IPS-NIHi11 (cell line): ENCODE measurements at places on chromosomes 5 and 9.
A peak's percentile ranks its signal among the peaks of the same experiment; 100 is the strongest.

- DNase-seq = no peak
These were observed 54.9 kb downstream of the MTX3 start for GRCh38 chr5:79936002-79936645.

DNA sequence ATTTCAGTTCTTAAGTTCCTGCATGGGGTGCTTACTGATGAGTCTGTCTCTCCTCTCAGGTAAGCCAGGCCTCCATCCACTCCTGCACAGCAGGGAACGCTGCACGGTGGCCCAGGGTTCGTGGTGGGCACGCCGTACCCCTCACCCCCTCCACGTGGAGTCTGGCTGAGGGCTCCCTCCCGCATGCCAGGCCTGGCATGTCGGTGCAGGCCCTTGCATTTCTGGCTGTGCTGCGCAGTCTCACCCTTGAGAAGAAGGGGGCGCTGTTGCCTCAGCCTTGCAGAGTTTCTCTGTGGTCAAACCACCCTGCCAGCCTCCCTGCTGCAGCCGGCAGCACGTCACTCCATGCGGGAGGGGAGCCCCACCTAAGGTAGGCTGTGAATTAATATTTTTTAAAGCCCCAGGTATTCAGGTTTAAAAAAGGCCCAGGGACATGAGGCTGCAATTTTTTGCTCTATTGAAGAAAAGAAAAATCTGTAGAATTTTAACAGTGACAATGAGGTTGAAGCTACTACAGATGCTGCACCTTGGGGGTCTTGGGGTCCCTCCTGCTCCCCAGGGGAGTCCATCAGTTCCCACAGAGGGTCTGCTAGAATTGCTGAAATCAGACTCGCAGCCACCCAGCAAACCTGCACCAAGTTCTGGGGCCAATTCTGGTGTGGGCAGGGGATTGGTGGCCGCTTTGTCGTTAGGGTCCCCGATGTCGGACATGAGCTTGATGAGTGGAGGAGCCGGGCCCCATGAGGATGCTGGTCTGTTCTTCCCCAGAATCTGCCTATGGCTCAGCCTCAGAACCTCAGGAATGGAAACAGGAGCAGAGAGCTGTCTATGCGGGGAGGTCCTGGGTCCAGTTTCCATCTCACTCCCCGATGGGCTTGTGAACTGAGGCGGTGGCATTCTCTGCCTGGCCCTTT lies 52.6 kb downstream of the TENT4A start:
- DNase-seq = peak; percentile 94

- no peak for DNase-seq
These were observed 104.4 kb downstream of the ACTL7B start for GRCh38 chr9:108751369-108751768.

DNA sequence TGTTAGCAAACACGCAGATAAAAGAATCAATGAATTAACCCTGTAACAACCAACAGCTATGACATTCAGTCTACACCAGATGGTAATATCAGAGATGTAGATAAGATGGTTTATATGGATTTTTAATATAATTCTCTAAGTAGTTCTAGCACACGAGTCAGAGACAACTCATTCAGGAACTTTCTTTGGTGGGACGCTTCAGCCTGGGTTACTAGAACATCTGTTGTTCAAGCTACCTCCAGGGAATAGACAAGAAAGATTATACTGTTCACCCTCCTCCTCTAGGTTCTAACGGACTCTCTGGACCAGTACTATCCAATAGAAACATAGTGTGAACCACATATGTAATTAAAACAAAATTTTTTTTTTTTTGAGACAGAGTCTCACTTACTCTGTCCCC lies 73.8 kb downstream of the RAPGEF1 start:
- DNase-seq = no peak

DNA sequence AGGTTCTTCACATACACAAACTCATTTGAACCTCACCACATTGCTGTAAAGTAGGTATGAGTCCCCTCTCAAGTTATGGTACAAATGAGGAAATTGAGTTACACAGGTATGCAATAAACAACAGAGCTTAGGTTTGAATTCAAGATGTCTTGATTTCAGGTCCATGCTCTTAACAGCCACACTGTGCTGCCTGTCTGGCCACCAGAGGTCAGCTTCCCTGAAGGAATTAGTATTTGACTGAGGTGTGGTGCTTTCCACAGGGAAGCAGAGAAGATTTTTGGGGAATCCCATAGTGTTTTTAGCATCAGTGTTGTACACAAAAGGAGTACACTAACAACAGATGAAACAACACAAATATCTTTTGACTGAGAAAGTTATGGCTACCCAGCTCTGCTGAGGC lies 94.4 kb upstream of the ITGA1 start:
- peak; percentile 37 for DNase-seq

DNA sequence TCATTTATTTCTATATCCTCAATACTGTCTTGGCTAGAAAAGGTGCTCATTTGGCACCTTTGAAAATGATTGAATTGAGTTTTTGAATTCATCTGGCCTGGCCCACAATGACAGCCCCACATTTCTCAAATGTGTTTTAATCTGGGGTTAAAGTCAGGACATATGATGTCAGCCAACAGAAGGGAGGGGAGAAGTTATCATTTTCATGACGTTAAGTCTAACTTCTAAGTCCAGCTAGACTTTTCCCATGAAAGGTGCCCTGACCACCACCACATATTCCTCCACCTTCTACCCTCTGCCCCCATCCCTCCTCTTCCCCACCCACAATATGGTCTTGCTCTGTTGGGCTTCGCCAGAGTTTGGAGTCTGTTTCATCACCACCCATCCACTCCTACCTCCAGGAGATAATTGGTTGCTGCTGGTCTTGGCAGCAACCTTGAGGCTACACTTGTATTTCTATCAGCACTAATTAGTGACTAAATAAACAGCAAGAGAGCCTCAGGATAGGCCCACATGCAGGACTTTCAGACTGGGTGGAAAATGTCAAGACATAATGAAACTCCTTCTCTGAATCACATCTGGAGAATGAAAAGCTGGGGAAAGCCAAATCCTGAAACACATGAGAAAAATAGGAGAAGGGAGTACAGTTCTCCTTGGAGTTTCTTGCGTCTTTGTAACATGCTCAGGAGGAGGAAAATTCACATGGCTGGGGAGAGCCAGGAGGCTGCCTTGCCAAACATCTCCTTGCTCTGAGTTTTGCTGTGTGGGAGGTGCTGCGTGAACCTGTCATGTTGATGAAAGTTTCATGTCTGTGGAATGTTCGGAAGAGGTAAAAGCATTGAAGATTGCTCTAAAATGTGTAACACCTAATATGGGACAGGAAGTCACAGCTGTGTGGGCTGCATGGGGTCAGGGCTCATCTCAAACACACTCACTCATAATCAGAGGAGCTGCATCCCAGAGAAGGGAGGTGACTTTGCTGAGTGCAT lies 544.7 kb upstream of the KLF4 start:
- no peak for DNase-seq

DNA sequence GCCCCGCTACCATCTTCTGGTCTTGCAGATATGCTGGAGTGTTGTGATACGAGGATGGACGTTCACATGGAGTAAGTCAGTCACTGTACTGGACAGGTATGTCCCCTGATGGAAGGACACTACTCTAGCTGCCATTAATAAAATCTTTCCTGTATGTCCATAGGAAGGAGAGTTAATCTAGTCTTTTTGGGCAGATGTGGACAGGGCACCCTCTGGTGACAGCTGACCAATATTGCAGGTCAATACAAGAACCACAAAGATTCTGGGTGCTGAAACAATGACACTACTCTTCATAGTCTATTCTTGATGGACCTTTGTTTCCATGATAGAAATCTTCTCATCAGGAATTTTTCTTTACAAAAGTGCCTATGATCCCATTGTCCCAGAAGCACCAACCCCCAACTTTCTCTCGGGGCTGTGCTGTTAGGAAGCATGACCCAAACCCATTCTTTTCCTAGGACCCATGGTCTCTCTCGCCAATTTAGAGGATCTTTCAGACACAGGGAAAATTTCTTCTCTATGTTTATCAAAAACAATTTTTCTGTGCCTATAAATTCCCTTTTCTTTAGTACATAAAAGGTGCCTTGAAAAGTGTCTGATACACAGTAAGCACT lies 376.9 kb downstream of the DTWD2 start:
- peak; percentile 63 for DNase-seq

DNA sequence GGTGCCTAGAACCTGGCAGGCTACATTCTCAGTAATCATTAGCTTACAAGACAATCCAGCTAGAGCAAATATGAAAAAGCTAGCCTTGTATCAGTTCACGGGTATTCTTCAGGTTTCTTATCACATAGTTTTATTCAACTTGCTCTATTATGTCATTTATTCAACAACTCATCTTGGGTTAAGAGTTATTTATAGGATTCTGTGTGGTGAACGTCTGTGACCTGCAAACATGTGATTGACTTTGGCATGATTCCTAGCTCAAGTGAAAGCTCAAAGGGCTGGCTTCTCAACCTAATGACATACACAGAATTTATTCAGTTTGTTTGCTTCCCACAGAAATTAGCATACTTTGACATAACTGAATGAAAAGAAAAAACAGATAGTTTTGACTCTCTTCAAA lies 173.1 kb downstream of the PLPPR1 start:
- DNase-seq = no peak

DNA sequence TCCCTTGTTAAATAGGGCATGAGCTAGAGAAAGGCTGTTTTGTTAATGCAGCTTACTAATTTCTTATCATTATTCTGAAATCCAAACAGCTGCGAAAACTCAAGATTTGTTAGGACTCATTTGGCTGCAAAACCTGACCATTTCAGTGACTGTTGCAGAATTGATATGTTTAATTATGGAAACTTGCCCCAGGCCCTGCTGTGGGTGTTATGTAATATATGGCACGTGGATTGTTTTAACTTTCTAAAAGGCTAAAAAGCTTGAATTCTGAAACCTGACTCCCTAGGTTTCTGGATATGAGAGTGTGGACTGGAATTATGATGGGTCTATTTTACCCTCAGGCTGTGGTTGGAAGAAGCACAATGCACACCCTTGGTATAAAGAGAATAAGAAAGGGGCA lies 4.4 kb downstream of the IL9 start:
- no peak for DNase-seq

GRCh38 chr9:5563886-5564285 lies 53.6 kb downstream of the PDCD1LG2 start:
- DNase-seq = no peak

- DNase-seq = no peak
These were observed 62.9 kb downstream of the IRX2 start for GRCh38 chr5:2688586-2688985.

GRCh38 chr5:45694255-45694814 lies 1.8 kb downstream of the HCN1 start:
- DNase-seq = no peak

DNA sequence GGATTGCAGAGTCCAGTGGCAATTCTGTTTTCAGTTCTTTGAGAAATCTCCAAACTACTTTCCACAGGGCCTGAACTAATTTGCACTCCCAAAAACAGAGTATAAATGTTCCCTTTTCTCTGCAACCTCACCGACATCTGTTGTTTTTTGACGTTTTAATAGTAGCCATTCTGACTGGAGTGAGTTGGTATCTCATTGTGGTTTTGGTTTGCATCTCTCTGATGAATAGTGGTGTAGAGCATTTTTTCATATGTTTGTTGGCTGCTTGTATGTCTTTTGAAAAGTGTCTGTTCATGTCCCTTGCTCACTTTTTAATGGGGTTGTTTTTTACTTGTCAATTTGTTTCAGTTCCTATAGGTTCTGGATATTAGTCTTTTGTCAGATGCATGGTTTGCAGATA lies 72.6 kb downstream of the PALM2AKAP2 start:
- DNase-seq = no peak

GRCh38 chr9:85741095-85741874 lies 469 bp downstream of the AGTPBP1 start:
- DNase-seq = peak; percentile 60

DNA sequence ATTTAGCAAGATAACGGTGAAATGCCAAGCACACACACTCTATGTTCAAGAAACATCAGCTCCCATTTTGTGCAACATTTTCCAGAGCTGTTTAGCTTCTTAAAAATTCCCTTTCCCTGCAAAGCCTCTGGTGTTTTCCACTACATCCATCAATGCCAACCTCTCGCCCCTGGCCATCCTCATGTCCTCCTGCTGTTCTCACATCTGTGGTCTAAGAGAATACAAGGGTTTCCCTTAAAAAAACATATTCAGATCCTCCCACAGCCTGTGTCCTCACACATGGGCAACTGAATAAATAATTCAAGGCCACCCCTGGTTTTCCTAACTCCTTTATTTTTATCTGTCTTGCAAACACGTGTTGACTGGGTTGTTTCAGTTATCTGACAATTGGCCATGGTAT lies 70.3 kb downstream of the PAPPA start:
- no peak for DNase-seq

GRCh38 chr9:133711428-133712220 lies 26.5 kb downstream of the SARDH start:
- no peak for DNase-seq

DNA sequence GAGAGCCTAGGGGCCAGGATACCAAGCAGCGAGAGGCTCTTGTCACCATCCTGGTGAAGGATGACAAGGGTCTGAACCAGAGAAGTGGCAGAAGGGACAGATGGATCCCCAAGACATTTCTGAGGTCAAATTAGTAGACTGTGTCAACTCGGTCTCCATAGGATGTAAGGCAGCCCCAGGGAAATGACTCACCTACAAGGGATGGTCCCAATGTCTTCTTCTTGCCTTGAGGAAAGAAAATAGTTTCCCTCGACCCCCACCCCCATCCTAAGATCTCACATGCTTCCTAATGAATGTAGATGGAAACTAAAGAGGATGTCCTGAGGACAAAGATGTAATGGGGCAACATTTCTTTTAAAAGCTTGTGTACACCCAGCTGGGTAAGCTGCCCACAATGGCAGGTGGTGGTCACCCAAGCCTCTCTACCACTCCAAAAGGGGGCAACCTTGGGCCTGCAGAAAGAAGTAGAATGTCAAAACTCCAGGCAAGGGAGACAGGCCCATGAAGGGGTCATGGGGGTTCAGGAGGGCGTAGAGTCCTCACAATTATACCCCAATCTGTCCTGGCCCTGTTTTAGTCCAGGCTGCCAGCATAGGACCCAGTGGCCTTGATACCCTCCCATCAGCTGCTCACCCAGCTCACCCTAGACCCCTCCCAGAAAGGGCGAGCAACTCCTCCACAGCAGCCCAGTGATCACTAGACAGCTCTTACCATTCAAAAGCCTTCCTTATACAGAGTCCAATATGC lies 187.4 kb downstream of the ACTL7B start:
- DNase-seq = no peak

GRCh38 chr5:81553567-81554212 lies 159.8 kb upstream of the ACOT12 start:
- no peak for DNase-seq

- DNase-seq = no peak
These were observed 282.0 kb downstream of the SPOCK1 start for GRCh38 chr5:137216976-137217598.

GRCh38 chr5:7678030-7678429 lies 172.9 kb downstream of the CFAP90 start:
- DNase-seq = no peak

GRCh38 chr5:155492191-155492590 lies 478.6 kb downstream of the KIF4B start:
- DNase-seq = no peak
